Fibroblast of skin of left quadriceps (primary cell): ENCODE measurements at places on chromosomes 3 and 15.

- DNase-seq, result peak; percentile 42
Measured at GRCh38 chr3:8663177-8664061, 18.8 kb upstream of the SSUH2 start.

DNA sequence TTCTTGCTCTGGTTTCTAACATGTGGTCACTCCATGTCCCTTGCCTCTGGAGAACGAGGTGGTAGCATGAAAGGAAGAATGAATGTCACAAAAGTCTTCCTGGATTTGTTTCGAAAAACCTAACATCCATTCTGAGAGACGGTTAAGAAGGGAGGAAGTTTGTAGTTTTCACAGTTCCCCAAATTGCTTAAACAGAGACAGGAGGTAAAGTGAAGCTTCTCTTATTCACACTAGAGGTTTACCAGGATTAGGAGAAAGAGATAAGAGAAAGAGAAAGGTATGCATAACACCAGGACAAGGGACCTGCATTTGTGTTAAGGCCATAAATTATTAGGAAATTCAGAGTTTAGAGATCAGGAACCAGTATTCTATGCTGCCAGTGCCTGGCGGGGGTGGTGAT, 228.1 kb downstream of the CPNE4 start:
- no peak for DNase-seq

- DNase-seq, result peak; percentile 49
Measured at GRCh38 chr3:28376424-28376823, 27.8 kb upstream of the AZI2 start.

GRCh38 chr3:16066545-16066944, 107.9 kb upstream of the GALNT15 start:
- no peak for DNase-seq

- DNase-seq, result no peak
Measured at GRCh38 chr15:69165637-69166025, 5.2 kb downstream of the GLCE start.

GRCh38 chr3:81585056-81585455, 176.4 kb downstream of the GBE1 start:
- no peak for DNase-seq

DNA sequence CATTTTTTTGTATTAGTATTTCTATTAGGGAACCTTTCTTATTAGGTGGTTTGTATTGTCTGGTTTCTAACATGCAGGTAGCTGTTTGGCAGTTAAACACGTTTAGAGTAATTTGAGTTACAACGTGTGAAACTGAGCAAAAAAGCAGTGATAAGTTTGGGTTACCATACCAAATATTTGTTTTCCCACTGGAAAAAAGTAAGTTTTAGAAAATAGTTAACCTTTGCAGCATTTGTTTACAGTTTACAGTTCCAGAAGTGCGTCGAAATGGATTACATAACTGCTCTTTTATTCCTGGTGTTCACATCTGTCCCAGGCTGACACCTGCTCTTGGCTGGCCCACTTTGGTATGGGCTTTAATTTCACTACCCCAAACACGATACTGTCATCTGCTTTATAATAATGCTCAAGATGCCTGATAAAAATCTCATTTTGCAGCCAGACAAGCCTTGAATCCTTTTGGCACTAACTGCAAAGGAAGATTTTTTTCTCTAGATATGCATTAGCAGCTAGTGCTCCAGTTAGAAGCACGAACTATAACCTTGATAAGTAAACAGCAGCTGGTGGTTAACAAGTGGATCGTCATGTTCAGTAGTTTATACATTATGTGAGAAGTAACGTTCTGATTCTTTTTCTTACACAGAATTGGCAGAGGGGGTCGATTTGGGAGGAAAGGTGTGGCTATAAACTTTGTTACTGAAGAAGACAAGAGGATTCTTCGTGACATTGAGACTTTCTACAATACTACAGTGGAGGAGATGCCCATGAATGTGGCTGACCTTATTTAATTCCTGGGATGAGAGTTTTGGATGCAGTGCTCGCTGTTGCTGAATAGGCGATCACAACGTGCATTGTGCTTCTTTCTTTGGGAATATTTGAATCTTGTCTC, 5.3 kb downstream of the EIF4A2 start:
- no peak for DNase-seq

- no peak for DNase-seq
Measured at GRCh38 chr15:78168608-78169007, 19.4 kb downstream of the IDH3A start.

- peak; percentile 61 for DNase-seq
Measured at GRCh38 chr3:128487813-128488635, 5.0 kb downstream of the GATA2 start.

DNA sequence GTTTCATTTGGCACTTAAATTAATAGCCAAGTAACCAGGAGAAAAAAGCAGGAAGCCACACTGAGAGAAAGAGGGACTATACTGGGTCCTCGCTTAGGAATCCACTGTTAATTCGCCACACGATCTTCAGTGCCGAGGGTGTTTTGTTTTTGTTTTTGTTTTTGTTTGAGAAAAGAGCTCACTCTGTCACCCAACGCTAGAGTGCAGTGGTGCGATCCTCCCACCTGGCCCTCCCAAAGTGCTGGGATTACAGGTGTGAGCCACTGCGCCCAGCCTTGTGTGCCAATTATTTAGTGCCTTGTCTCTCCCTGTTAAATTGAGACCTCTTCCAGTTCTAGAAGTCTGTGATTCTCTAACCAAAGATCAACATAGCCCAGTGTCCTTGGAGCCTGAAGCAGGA, 53.8 kb upstream of the TPM1 start:
- no peak for DNase-seq

GRCh38 chr3:23611737-23612295, 193.9 kb upstream of the UBE2E1 start:
- DNase-seq, result peak; percentile 32

DNA sequence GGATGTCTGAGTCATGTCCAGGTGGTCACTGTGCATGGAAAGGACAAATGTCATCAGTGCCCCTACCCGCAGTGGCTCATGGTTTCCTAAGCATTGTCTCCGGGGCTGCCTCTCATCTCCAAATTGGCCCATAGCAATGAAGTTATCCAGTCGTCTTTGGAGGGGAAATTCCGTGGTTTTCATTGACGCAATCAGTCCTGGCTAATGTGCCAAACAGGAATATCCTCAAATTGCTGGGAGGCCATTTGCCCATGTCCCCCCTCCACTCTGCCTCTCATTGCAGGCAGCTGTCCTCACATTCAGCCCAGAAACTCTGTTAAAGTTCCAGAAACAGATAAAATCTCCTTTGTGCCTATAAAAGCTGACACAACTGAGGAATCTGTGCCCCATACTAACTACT, 81.6 kb downstream of the MCTP2 start:
- DNase-seq, result peak; percentile 66

GRCh38 chr3:134313847-134314587, 60.2 kb downstream of the AMOTL2 start:
- no peak for DNase-seq
